ENCODE measurements at places on chromosomes 16 and 17. TPM values are rescaled to one million over a fixed set of nuclear protein-coding genes. Genes with fewer than 3 reads are reported as not detected.

GRCh38 chr17:40486522-40487370, 14.7 kb downstream of the TNS4 start:
- DNase-seq = no peak

SLC16A11 gene
- 0.47 TPM for total RNA-seq

GRCh38 chr16:84737192-84738011, 37.6 kb downstream of the USP10 start:
- no peak for DNase-seq

- no peak for DNase-seq
These were observed 25.8 kb downstream of the CRISPLD2 start for GRCh38 chr16:84845496-84846002.

DNA sequence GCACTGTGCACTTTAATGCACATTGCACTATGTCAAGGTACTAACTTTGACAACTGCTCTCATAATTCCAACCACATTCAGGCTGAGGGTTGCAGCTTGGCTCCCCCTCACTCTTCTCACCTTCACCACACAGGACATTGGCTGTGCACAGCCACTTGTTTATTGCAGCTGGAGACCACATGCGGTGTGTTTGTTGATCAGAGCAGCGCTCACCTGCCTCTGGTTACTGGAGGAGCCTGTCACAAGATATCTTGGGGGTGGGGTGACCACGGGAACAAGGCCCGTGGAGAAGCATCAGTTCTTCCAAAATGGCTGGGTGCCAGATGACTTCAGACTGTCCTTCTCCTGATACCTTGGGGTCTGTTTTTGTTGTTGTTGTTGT, 10.6 kb upstream of the CCL5 start:
- no peak for DNase-seq

GRCh38 chr17:74992223-74992622, 4.8 kb downstream of the CDR2L start:
- no peak for DNase-seq

TOX3 gene
- not detected for total RNA-seq

TLCD1 gene
- 3.6 TPM for total RNA-seq

DNA sequence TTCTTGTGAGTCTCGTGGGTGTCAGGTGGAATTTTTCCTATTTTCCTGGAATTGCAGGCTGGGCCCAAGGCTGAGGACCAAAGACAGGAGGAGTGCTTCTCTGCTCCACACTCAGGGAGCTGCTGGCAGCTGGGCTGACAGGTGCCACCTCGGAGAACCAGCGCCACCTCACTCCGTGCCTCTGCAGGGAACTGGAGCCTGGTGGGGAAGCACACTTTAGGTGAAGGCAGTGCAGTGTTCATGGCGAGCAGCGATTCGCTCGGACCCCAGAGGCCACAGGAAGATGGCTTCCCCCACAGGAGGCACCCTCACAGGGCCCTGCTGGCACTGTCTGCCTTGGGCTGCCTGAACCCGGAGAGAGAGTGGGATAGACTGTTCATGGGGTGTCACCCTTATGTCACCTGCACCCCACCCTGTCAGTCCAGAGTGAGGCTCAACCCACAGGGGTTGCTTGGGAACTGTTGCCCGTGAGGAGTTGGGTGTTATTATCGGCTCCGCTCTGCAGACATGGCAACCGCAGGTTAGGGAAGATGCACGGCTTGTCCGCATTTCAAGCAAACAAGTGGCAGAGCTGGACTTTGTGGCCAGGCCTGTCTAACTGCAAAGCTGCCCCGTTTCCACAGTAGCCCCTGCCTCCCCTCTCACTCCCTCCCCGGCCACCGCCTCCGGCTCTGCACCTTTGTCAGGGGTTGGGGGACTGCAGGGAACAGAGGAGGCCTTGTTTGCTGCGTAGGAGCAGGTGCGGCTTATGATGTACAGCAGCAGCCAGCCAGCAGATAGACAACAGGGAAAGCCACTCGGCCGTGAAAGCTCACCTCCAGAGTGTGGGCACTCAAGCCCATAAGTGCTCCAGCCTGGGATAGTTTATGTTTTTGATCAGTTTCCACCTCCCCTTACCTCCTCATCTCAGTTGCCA, 15.5 kb downstream of the TBC1D24 start:
- DNase-seq = no peak

- DNase-seq = no peak
These were observed 53.2 kb downstream of the MSI2 start for GRCh38 chr17:57309479-57309878.

GRCh38 chr16:58733671-58734458, at the start of gene GOT2:
Gene GOT2 (minus strand): TSS chr16:58734316. CDS start chr16:58734228, 88 bp downstream.
- DNase-seq = peak; percentile 32

GUCY2D gene
- total RNA-seq = 0.12 TPM

- DNase-seq = no peak
These were observed 38.2 kb upstream of the ALDH3A2 start for GRCh38 chr17:19610311-19610710.

GSG1L2 gene
- total RNA-seq = not detected

DNA sequence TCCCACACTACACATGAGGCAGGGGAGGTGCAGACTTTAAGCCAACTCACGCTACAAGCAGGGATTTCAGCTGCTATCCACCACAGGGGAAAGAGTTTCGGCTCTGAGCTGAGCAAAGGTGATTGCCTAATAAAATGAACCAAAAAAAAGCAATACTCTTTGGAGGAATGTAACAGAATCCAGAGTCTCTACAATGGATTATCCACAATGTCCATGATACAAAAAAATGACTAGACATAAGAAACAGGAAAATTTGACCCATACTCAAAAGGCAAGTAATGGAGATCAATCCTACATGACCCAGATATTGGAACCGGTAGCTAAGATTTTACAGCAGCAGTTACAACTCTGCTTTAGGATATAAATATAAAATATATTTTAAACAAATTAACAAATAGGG, 19.0 kb upstream of the TMEM204 start:
- no peak for DNase-seq

GRCh38 chr16:69294051-69294450, 17.1 kb upstream of the VPS4A start:
- no peak for DNase-seq

DNA sequence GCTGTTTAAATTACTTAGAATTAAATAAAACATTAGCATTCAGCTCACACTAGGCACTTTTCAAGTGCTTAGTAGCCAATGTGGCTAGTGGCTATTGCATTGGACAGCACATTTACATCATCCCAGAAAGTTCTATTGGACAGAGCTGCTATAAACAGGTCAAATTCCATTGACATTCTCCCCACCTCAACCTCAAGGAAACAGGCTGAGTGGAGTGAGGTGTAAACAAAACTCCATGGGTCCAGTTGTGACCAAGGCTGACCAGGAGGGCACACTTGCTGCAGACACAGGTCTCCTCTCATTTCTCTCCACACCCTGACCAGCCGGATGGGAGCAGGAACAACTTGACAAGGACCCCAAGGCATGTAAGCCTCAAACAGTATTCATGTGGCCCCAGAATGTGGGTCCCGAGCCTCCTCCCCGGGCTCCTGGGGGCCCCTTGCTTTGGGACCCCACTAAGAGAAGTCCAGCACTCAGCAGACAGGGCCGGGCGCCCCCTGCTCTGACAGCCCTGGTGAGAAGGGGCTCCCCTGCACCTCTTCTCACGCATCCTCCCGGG, 488 bp downstream of the C17orf113 start:
- DNase-seq = no peak

DNA sequence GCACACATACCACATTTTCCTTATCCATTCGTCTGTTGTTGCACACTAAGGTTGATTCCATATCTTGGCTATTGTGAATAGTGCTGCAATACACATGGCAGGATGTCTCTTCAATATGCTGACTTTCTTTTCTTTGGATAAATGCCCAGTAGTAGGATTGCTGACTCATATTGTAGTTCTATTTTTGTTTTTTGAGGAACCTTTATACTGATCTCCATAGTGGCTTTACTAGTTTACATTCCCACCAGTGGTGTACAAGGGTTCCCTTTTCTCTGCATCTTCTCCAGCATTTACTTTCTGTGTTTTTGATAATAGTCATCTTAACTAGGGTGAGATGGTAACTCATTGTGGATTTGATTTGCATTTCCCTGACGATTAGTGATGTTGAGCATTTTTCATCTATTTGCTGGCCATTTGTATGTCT, 118.1 kb downstream of the STXBP4 start:
- DNase-seq = no peak

TMEM204 gene
- 141 TPM for total RNA-seq

Measured in omental fat pad (tissue), 4 donors.